ENCODE measurements at places on chromosomes 5 and 9.

DNA sequence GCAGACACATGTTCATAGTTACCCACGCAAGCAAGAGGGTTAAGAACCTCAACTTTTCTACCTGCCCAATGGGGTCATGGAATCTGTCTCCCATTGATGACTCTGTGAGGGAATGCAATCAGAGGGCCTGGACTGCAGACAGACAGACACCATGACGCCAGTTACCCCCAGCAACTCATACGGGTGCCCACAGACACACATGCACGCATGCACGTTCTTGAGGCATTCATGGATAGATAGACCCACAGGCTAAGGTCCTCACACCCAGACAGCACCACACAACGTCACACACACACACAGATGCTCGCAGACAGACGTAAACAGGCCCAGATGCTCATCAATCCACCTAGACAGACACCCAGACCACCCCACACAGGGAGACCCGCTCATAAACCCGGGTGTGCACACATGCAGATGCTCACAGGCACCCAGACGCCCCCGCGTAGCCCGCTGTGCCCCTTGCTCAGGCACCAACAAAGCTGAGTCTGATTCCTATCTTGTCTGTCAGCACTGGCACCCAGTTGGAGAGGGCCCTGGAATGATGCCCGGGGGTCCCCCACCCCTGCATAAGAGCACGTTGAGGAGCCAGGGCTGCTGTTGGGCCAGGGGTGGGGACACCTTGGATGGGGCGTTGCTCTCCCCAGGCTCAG lies 23.6 kb downstream of the LHX2 start:
- H3K4me3 ChIP-seq: no peak overlapping the region
- H3K4me1 ChIP-seq: peaks cover 8% of the 10 kb centered on the region
- H3K27ac ChIP-seq: no peak overlapping the region

- H3K4me3 ChIP-seq: no peak overlapping the region
- no peaks in the 10 kb centered on the region for H3K4me1 ChIP-seq
- DNase-seq: no peak
- no peaks in the 10 kb centered on the region for H3K36me3 ChIP-seq
- H3K27ac ChIP-seq: no peak overlapping the region
These were observed 77.8 kb downstream of the CSNK1A1 start for GRCh38 chr5:149473441-149473840.

DNA sequence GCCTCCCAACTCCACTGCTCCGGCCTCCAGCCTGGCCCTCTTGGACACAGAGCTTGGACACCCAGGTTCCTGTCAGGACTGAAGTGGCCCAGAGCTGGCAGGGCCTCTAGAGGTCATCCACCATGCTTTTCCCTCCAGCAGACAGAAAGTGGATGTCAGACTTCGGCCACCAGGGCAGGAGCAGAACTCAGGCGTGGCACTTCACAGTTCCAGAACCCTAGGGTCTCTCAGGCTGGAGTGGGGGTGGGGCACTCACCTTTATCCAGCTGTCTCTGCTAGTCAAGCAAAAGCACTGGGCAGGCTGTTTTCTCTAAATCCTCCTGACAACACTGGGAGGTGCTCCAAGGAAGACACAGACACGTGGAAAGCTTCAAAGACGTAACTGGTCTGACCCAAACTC lies 35.6 kb upstream of the N4BP3 start:
- no peak overlapping the region for H3K27ac ChIP-seq
- no peak overlapping the region for H3K4me3 ChIP-seq
- peaks cover 8% of the 10 kb centered on the region for H3K4me1 ChIP-seq
- no peaks in the 10 kb centered on the region for H3K36me3 ChIP-seq
- peaks cover 4% of the 10 kb centered on the region for H3K27me3 ChIP-seq

DNA sequence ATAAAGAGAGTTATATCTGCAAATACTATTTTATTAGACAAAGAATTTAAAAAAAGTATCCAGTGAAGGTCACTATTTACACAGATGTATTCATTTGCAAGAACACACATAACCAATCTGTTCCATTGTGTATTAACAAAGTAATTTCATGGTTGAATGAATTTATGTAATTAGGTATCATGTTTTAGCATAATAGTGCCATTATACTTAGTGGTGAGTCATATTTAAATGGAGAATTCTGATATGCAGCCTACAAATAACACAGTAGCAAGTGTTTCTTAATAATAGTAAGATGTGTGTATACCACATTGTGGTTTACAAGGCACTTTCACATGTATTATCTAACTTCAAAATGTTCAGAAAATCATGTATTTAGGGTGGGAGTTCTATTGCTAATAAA lies 1028.5 kb upstream of the ACO1 start:
- no peaks in the 10 kb centered on the region for H3K4me1 ChIP-seq
- H3K4me3 ChIP-seq: no peak overlapping the region
- no peak for DNase-seq
- H3K27ac ChIP-seq: no peak overlapping the region

GRCh38 chr9:108662956-108663355 lies 192.8 kb downstream of the ACTL7B start:
- no peak overlapping the region for H3K4me3 ChIP-seq
- H3K36me3 ChIP-seq: peaks cover 5% of the 10 kb centered on the region
- DNase-seq: no peak
- no peaks in the 10 kb centered on the region for H3K27me3 ChIP-seq

- no peaks in the 10 kb centered on the region for H3K4me1 ChIP-seq
- H3K27ac ChIP-seq: no peak overlapping the region
- no peaks in the 10 kb centered on the region for H3K36me3 ChIP-seq
- no peak overlapping the region for H3K4me3 ChIP-seq
- no peak for DNase-seq
These were observed 775.8 kb downstream of the EFNA5 start for GRCh38 chr5:106894964-106895363.
